Tibial artery (tissue), 4 donors: ENCODE measurements at places on chromosomes 2 and 18.

DNA sequence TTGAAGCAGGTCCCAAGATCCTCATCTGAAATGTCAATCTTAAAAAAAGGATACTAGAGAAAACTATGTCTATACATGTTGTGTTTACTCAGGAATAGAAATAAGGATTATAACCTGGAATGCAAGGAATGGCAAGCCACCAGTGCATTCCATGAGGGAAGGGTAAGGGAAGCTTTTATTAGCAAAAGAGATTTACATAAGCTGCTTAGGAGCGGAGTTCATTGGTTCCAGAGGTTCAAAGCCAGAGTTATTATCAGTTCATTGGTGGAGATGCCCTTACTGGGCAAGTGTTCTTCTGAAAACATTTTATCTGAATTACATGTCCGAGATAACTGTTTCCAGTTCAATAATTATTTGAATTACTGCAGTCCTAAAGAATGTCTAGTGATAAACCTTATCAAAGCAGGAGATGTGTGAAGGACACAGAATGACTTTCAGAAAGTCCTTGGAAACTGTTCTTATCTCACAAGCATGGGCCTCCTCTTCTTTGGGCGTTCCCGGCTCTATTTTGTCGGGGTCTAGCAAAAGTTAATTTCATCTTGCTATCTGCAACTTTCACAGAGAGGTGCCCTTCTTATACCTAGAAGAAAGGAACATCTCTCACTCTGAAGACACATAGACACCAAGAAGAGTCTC lies 23.5 kb downstream of the COMMD1 start:
- DNase-seq, result no peak

DNA sequence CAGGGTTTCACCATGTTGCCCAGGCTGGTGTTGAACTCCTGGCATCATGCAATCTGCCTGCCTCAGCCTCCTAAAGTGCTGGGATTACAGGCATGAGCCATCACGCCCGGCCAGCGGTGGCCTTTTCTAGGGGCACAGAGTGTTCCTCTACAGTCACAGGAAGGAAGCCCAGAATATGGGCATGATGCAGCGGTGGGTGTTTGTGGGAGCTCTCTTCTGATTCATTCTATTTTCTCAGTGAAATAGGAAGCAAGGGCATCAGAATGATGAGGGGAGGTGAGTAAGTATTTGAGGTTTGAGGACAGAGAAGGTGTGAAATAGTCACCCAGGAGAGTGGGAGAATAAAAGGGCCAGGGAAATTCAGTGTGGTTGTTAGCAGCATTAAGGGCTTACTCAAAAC lies 70.3 kb upstream of the PSME4 start:
- no peak for DNase-seq

DNA sequence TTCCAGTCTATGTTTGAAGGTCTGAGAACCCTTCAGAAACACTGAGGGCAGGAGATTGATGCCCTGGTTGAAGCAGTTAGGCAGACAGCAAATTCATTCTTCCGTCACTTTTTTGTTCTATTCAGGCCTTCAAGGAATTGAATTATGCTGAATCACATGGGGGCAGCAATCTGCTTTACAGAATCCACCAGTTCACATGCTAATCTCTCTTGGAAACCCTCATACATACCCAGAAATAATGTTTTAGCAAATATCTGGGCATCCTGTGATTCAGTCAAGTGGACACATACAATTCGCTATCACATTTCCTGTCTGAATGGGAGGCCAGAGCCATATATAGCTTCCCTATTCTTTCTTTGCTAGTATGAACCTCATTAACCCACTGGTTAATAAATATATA lies 301.4 kb upstream of the CNTNAP5 start:
- no peak for DNase-seq

GRCh38 chr2:27849558-27850205 lies 40.5 kb downstream of the RBKS start:
- no peak for DNase-seq

DNA sequence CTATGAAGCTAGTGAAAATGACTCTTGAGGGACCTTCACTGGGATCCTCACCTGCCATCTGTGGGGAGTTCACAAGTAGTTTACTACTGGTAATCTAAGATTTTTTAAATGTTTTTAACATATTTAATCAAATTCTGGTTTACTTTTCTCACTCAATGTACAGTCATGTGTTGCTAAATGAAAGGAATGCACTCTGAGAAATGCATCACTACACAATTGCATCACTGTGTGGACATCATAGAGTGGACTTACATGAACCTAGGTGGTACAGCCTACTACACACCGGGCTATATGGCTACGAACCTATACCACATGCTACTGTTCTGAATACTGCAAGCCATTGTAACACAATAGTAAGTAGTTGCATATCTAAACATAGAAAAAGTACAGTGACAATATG lies 528.0 kb downstream of the BCL11A start:
- no peak for DNase-seq

GRCh38 chr2:144504218-144504641 lies 15.7 kb downstream of the ZEB2 start:
- DNase-seq, result no peak

- no peak for DNase-seq
Observed at GRCh38 chr2:67712484-67712883, 315.4 kb downstream of the ETAA1 start.

DNA sequence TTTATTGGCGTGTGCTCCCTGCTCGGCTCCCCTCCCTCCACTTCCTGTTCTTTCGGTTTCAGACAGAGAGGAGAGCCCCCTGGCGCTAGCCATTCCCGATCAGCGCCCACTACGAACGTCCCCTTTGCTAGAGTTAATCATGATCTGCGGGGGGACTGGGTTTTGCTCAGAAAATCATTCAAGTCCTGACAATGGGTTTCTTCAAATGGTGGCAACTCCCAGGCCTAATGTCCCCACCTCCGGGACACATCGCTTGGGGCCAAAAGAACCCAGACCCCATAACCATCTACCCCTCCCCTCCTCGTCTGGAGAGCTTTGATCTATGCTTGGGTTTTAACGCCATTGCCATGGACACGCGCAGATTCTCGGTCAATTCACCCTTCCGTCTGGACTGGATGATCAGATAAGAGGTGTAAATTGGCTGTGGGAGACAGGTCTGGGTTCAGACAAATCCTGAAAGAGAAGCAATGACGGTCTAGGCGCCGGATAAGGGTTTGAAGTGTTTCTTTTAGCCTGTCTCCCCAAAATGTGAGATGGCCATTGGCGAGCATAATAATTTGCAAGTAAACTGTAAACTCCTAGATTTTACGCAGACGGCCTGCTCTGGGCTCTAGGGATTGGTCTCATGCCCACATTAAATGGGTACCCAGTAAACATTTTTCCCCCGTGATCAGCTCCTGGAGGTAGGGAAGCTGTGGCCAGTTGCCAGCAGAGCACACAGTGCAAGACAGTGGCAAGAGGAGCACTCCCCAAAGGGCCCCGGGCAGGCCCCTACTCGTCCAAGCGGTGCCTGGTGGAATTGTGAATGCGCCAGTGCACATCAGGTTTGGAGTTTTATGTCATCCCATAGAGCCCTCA lies 4.7 kb downstream of the NRP2 start:
- DNase-seq, result no peak

DNA sequence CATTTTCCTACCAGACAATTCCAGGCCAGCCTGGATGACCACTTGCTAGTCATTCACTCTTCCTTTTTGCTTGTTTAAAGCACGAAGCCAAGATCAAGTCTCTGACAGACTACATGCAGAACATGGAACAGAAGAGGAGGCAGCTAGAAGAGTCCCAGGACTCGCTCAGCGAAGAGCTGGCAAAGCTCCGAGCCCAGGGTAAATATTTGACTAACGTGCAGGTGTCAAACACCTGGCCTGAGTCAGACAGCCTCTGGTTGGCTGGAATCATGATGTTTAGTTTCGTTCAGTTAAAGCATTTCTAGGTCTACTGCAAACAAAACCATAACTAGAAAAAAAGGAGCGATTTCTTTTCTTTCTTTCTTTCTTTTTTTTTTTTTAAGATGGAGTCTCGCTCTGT lies 44.2 kb upstream of the LYPD6B start:
- no peak for DNase-seq

DNA sequence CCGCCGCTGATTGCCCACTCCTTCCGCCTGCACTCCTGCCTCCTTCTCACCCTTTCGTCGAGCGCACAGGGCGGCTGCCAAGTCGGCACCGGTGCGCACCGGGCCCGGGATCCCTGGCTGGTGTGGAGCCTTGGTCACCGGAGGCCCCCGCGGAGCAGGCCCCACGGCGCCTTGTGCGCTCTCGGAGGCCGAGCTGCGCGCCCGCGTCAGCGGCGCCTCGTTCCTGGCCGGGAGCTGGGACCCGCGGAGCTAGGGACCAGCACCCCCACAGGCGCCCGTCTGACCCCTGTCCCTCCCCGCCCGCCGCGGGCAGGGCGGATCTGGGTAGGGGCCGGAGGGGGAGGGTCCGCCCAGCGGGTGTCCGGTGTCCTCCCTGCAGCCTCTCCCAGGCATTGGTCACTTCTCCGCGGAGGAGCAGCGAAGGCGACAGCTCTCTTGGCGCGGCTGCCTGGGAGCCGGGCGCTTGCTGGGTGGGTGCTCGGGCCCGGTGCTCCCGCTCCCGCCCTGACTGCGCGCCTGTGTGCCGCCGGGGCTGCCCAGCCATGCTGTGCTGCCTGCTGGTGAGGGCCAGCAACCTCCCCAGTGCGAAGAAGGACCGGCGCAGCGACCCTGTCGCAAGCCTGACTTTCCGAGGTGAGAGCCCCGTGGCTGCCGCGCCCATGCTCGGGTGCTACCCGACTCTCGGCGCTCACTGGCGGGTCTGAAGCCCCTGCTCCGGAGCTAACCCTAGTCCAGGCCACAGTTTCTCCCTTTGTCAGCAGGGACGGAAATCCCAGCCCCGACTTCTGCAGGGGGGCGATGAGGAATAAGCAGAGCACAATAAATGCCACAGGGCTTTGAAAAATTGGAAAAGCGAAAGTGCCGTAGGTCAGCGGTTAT lies 13.2 kb downstream of the DYSF start:
- no peak for DNase-seq

DNA sequence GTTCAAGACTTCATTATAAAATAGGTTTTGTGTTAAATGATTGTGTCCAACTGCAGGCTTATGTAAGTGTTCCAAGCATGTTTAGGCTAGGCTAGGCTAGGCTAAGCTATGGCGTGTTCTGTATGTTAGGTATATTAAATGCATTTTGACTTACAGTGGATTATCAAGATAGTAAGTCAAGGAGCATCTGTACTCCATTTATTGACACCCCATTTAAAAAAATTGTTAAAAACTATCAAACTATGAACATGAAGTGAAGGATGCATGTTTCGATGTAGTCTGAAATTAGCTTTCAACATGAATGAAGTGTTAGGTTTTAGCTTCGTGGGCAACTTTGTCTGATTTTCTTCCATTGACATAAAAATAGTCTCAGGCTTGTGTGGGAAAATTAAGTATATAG lies 290.5 kb downstream of the PARD3B start:
- DNase-seq, result no peak

GRCh38 chr18:39596221-39596620 lies 2030.6 kb upstream of the CELF4 start:
- DNase-seq, result no peak

GRCh38 chr2:148042219-148042618 lies 21.3 kb downstream of the MBD5 start:
- DNase-seq, result no peak

GRCh38 chr2:143968860-143969259 lies 551.1 kb downstream of the ZEB2 start:
- DNase-seq, result no peak

DNA sequence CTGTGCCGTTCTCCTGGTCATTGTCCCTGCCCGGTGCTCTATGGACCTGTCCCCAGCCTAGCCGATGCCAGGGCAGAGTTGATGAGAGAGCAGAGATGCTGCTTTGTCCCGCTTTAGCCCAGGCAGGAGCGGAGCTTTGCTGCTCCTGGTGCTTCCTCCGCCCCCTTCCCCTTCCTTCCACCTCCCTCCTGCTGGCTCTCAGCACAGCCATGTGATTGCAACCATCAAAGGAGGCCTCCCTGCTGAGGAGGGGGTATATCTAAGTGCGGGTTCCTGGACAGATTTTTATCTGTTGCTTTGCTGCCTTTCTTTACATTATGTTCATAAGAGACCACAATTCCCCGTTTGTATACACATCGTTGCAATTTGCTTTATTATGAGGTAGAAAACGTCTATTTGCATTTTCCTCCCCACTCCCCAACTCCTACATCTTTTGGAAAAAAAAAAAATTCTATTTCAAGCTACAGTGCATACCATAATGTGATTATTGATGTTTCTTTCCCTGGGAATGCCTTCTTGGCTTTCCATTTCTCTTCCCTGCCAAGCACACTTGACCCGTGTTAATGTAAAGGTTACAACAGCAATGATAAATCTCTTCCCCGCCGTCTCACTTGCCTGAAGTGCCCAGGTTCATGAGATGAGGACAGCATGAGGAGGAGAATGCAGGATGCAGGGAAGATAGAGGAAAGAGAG lies 25.4 kb downstream of the ALPK2 start:
- no peak for DNase-seq
